ENCODE measurements at places on chromosomes 1 and 21.

GRCh38 chr1:147451628-147452027 lies 89.7 kb upstream of the BCL9 start:
- no peak for DNase-seq

DNA sequence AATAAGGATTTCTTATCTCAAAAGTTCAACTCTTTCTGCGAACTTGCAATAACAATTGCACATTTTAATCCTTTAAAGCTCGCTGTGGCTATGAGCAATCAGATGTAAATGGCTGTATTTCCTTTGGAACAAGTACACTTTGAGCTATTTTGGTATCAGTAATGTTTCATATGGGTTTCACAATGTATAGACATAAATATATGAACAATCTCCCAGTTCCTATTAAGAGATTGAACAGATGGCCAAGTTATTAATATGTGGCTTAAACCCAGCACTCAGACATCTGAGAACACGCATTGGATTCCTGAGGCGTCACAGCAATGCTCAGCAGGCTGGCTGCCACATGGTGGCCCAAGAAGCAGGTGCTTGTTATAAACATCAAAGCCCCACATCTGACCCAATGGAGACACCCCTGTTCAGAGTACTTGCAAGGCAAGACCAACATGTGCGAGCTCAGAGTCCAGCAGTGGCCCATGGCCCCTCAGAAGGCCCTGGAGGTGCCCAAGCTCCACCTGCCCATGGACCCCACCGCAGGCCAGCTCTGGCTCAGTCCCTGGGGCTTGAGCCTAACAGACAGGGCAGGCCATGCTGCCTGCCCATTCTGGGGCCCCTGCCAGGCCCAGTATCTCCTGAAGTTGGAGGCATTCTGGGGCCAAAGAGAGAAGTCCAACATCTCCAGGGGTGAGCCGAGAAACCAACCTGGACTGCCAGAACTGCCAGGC lies 23.7 kb downstream of the PSMG1 start:
- DNase-seq = no peak

DNA sequence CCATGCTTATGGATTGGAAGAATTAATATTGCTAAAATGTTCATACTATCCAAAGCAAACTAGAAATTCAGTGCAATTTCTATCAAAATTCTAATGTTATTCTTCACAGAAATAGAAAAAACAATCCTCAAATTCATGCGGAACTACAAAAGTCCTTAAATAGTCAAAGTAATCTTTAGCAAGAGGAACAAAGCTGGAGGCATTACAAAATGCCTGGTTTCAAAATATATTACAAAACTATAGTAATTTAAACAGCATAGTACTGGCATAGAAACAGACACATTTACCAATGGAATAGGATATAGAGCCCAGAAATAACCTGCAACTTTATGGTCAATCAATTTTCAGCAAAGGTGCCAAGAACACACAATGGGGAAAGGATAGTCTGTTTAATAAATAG lies 3.8 kb downstream of the CTSS start:
- DNase-seq = no peak

- DNase-seq = peak; percentile 86
Observed at GRCh38 chr21:45439161-45439872, 34.4 kb downstream of the COL18A1 start.

- DNase-seq = no peak
Observed at GRCh38 chr1:9350013-9350908, 57.6 kb downstream of the SPSB1 start.

GRCh38 chr21:38712664-38713063 lies 93.1 kb upstream of the ETS2 start:
- no peak for DNase-seq

DNA sequence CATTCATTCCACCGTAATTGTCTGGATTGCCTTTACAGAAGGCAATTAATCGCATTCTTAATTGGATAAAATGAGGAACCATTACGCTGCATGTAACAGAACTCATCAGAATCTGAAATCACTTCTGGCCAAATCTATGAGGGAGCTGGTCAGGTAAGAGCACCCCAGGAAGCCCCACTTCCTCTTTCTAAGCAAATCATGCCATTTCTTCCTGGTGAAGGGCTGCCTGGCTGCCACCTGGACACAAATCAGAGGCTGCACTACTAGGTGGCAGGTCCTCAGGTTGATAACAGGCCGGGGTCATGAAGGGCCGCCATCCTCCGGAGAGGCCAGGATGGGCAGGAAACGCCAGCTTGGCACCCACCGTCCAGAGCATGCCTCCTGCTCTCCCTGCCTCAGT lies 73.7 kb downstream of the CAPZB start:
- DNase-seq = no peak

- no peak for DNase-seq
Observed at GRCh38 chr21:20329636-20330035, 668.6 kb upstream of the NCAM2 start.

- no peak for DNase-seq
Observed at GRCh38 chr1:3657096-3657475, 4.8 kb downstream of the TP73 start.

DNA sequence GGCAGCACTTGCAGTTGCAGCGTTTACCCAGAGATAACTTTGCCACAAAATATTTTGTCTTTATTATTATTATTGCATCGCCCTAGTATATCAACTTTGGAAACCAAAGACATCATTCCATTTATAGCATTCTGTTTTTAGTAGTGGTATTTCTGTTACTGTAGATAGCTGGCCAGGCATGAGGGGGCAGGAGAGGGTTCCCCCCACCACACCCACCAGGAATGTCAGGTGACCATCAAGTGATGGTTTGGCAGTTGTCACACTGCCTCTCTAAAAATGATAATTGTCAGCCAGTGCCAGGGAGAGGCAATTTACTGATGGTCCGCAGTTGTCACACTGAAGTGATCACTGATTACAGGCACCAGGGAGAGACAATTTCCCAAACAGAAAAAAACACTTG lies 135.6 kb downstream of the TSEN15 start:
- DNase-seq = no peak

DNA sequence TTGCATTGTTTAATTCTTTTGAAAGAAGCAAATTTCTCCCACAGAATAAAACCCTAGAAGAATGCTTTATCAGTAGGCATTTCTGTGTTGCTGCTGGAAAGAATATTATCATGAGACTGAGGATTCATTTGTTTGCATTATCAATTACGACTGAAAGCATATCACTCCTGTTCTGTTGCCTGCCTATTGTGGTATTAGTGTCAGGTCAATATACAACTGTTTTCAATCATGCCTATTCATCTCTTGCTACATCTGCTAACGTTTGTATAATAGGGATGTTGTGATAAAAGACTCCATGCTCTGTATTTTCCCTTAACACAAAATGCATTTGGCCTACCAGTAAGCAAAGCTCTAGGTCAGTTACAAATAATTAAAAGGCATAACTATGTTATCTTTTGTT lies 221.5 kb downstream of the PTPRC start:
- DNase-seq = no peak

DNA sequence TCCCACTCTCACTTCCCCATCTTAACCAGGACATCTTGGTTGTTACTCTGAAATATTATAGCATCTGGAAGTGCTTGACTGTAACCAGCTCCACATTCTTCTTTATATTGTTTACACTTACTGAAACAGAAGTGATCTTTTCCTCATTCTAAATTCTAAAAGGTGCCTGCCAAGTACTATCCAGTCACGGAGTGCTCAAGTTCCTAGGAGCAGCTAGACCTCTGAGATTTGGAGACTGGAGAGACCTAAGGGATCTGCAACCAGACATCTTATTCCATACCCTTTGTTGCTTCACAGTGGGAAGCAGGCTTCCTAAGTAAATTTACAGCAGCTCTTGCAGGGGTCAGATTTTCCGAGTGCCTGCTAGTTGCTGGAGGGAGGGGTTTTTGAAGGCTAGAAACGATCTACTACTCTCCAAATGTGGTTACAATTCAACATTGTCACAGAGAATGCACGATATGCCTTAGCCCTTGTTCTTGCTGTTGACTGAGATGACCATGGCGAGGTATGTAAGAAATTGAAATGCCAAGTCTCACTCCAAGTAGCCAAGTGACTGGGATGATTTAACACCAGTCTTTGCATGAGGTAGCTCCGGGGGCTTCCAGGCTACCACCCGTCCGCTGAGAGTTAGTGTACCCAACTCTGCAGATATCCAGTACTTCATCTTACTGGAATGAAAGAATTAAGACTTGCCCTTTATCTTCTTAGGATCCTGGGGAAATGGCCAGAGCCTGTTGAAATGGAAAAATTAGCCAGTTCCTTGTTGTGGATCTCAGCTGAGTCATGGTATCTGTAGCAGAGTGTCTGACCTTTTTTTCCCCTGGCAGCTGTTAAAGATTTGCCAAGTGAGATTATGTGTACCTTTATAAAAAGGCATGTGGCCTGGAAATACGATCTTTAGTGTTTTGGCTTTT lies 150.8 kb downstream of the MAST2 start:
- DNase-seq = peak; percentile 46

DNA sequence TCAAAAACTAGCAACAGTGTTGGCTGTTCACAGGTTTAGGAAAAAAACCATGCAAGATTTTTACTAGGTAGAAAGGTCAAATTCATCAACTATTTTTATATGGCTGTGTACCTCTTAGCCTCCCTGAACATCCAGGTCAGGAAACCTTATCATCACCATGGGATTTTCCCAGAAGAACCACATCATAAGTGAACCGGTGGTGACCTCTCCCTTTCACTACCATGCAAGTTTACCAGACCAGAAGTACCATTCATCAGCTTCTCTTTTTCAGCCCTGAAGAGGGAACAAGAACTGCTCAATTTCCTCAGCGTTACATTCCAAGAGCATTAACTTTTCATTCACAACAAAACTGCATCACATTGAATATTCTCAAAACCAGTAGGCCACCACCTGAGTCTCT lies 5.9 kb downstream of the SSBP3 start:
- no peak for DNase-seq

GRCh38 chr21:41681348-41681801 lies 85.5 kb downstream of the RIPK4 start:
- no peak for DNase-seq

DNA sequence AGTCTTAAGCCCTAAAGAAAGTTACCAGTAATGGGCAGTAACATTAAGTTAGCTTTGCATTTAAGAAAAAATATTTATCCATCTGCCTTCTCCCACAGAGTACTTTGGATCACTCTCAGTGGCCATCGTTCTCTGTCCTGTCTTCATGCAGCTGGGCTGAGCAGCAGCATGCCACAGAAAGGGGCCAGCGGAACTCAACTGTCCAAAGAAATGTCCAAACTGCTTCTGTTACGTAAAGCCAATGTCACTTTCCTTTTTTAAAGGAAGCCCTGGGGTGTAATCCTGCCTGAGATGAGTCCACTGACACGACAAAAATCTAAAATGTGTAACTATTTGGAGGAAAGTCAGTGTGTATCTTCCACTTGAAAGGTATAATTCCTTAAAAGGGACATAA lies 291.6 kb downstream of the SMYD3 start:
- no peak for DNase-seq

- DNase-seq = no peak
Observed at GRCh38 chr1:74534241-74534640, 21.8 kb upstream of the LRRC53 start.

DNA sequence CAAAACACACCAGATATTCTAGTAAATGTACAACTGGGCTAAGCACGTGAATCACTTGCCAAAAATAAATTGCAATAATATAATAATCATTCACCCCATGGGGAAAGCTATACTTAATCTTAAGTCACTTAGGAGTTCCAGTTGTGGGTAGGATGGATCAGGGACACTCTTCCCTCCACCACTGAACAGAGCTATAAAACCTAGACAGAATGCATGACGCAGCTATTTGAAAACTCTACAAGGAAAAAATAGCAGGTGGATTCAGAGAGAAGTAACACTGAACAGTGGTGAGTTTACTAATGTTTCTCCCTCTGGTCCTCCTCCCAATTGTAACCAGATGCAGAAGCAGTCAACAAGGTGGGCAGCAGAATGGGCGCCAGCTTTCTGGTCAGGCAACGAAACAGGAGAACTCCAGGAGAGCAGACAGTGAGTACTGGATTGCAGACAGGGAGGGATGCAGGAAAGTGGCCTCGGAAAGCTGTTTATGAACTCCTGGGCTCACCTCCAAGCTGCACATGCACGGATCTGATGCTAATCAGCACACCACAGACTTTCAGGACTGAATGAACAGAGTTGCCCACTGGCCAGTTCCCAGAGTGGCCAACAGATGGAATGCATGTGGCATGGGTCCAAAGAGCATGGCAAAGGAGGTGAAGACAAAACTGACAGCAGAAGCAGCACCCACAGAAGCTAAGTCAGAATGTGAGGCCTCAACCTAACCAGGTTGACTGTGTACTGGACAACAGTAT lies 41.4 kb downstream of the TARBP1 start:
- no peak for DNase-seq

GRCh38 chr1:109490029-109490933 lies 3.6 kb upstream of the CYB561D1 start:
- peak; percentile 73 for DNase-seq
